Motor neuron (in vitro differentiated cells): ENCODE measurements at places on chromosomes 7 and 10.

DNA sequence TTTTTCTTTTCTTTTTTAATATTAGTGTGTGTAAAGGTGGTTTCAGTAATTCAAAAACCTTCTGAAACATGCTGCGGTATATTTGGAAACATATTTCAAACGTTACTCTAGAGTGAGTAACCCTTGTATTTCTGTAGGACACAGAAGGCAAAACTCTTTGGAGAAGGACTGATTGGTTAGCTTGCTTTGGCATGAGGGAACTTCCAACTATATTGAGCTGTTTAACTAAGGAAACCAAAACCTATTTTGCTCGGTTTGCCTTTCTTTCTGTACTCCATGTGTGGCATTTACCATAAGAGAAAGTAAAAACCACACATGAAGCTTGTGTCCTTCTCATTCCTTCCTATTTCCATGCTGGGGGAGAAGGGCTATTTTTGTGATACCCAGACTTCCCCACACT lies 149.8 kb downstream of the DYNC1I1 start:
- ATAC-seq = no peak

DNA sequence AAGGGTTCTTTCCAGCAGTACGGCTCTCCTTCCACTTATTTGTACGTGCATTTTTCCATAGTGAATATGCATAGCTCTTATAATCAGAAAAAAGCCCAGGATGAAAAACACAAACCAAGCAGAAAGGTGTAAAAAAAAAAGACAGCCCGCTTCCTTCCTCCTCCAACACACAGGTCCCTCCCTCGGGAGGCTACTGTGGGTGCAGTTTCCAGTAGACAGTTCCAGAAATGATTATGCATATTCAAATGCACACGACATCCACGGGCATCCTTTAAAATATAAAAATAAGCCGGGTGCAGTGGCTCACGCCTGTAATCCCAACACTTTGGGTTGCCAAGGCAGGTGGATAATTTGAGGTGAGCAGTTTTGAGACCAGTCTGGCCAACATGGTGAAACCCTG lies 59.9 kb downstream of the TNRC18 start:
- no peak for ATAC-seq

GRCh38 chr7:43636093-43636492 lies 53.2 kb downstream of the STK17A start:
- no peak for ATAC-seq

GRCh38 chr7:7918736-7919448 lies 49.7 kb upstream of the GLCCI1 start:
- ATAC-seq = no peak

- no peak for ATAC-seq
These were observed 229.8 kb upstream of the PODXL start for GRCh38 chr7:131786204-131786603.

GRCh38 chr10:11345224-11346054 lies 266.0 kb downstream of the USP6NL start:
- no peak for ATAC-seq

DNA sequence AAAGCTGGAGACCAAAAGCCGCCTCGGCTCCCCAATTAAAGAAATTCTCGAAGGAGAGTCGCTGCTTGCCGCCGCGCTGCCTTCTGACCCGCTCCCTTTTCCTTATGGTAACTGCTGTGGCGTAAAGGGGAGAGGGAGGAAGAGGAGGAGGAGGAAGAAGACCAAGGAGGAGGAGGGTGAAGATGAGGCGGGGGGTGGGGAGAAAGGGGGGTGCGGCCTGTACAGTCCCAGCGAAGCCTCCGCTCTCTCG lies 388 bp downstream of the CNOT4 start:
- no peak for ATAC-seq

GRCh38 chr10:22637491-22637890 lies 76.9 kb downstream of the PIP4K2A start:
- no peak for ATAC-seq

GRCh38 chr10:35413985-35414861 lies 77.9 kb downstream of the CCNY start:
- peak; percentile 60 for ATAC-seq

- no peak for ATAC-seq
These were observed 179.8 kb downstream of the WNT2 start for GRCh38 chr7:117143066-117143465.

- ATAC-seq = peak; percentile 73
These were observed at the start of gene CHRM2 for GRCh38 chr7:136868496-136869000. CHRM2 (plus strand) TSS chr7:136868652; CDS start chr7:137014866, 146,214 bp downstream.

- peak; percentile 93 for ATAC-seq
These were observed 17.9 kb downstream of the RTKN2 start for GRCh38 chr10:62250594-62251198.

DNA sequence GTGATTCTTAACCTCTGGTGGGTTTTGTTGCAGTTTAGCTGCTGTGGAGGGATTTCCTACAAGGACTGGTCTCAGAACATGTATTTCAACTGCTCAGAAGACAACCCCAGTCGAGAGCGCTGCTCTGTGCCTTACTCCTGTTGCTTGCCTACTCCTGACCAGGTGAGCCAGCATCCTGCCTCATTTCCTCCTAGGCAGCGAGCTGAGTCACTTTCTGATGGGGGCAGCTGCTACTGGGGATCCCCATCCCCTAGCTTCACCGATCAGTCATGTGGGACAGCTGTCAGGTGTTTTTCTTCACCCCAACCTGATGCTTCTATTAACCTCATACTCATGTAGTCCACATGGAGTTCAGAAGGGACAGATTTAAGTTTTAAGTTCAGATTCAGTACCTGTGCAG lies 21.7 kb upstream of the SMO start:
- no peak for ATAC-seq

GRCh38 chr10:86889997-86890396 lies 67.4 kb downstream of the MMRN2 start:
- no peak for ATAC-seq

DNA sequence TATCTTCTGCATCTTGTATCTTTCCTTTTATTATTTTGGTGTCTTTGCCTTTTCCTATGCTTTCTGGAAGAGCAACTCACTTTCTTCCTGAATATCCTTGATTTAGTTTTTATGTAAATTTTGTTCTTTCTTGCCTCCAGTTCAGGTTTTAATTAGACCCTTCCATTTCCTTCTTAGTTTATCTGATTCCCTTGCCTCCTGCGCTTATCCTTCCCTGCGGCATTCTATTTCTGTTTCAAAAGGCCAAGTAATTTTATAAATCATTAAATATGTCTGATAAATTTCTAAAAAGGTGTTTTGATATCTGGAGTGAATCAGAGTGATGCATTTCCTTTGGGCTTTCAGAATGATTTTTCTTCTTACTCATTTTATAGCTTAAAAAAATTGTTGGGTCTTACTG lies 167.7 kb upstream of the WDR11 start:
- no peak for ATAC-seq

DNA sequence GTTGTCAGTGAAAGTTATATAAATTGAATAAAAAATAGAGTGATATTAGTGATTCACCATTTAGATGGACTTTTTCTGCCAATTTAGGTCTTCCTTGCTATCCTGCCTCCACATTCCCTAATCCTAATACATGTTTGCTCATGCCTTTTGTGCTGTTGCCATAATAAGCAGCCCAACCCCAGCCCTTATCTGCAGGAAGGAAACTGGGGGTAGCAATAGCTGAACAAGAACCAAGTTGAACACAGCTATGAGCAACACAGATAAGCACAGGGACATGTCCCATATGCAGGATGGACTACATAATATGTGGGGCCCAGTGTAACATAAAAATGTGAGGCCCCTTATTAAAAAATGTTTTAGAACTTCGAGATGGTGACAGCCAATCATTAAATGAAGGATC lies 91.2 kb upstream of the AHR start:
- ATAC-seq = no peak

DNA sequence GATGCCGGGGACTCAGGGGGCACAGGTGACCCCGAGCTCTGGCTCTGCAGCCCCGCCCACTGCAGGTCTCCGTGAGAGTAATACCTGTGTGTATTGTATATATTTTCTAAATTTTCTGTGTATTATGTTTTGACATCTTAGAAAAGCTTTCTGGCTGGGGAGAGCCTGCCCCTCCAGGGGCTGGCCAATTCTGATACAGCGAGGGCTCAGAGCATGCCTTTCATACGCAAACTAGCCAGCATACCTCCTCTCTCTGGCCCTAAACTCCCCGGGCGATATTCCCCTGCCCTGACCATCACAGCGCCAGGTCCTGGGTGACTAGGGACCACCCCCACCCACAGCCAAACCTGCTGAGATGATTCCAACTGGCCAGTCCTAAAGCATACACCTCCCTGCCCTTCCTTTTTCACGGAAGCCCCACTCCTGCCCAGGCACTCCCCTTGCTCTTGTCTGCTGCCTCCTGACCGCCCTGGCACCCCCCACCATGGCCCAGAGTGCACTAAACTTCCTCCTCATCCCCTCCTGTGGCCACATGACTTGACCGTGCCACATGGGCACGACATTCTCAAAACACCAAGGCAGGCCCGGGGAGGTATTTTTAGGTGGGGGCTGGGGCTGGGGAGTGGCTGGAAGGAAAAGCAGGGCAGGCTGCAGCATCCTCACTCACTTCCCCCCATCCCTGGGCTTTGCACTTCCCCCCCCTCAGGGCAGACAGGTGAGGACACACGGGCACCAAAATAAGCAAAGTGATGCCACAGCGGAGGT lies 61.5 kb downstream of the INSIG1 start:
- no peak for ATAC-seq

- ATAC-seq = no peak
These were observed 7.0 kb upstream of the NDST2 start for GRCh38 chr10:73818402-73818801.

- peak; percentile 50 for ATAC-seq
These were observed 478.0 kb upstream of the KLF6 start for GRCh38 chr10:4262870-4263600.

- ATAC-seq = peak; percentile 61
These were observed 39.6 kb downstream of the COL26A1 start for GRCh38 chr7:101402081-101402779.

- ATAC-seq = no peak
These were observed 17.0 kb downstream of the TMEM236 start for GRCh38 chr10:17768957-17769356.

GRCh38 chr10:59312247-59312646 lies 50.1 kb downstream of the FAM13C start:
- no peak for ATAC-seq

GRCh38 chr10:6593241-6593671 lies 13.2 kb upstream of the PRKCQ start:
- ATAC-seq = no peak

DNA sequence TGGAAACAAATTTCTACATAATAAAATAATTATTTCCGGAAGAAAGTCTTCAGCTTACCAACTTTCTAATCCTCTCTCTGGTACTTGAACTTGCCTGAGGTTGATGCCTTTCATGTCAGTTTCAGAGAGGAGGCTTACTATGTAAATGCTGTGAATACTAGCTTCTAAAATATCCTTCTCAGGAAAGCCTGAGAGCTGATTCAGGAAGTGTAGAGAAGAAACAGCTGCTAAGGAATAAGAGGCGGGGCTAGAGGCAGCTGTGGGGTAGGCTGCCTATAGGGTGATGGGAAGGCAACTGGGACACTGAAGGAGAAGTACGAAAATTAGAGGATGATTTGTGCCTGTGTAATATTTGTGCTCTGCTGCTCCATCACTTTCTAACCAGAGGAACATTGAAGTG lies 69.3 kb downstream of the AVL9 start:
- peak; percentile 86 for ATAC-seq

- ATAC-seq = no peak
These were observed 326.3 kb downstream of the CCSER2 start for GRCh38 chr10:84654671-84655070.

GRCh38 chr7:29224726-29225125 lies 30.2 kb downstream of the CHN2 start:
- no peak for ATAC-seq

DNA sequence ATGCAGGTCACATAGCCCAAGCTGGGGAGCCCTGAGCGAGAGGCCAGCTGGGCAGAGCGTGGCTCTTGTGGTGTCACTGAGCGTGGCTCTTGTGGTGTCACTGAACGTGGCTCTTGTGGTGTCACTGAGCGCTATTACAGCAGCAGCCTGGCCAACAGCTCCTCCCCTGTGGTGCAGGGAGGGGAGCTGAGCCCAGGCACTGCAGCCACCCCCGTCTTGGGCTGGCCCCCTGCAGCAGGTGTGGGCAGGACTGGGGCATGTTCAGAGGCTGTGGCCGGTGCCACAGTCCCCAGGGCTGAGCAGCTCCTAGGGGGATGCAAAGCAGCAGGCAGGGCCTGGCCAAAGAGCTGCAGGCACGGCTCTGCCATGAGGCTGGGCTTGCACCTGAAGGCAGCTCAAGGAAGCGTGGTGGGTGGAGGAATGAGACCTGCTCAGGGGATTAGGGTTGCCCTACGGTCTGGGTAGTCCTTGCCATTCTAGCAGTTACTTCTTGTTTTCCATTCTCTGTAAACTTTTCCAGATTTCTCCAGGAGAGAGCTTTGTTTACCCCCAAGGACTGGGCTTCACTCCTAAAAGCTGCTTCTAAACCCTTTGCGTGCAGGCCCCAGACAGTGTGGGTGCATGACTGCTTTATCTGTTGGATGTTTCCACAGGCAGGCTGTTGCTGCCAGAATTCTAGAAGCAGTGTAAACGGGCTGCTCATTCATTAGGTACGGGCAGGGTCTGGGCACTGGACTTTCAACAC lies 29.2 kb downstream of the ZNF783 start:
- peak; percentile 42 for ATAC-seq

DNA sequence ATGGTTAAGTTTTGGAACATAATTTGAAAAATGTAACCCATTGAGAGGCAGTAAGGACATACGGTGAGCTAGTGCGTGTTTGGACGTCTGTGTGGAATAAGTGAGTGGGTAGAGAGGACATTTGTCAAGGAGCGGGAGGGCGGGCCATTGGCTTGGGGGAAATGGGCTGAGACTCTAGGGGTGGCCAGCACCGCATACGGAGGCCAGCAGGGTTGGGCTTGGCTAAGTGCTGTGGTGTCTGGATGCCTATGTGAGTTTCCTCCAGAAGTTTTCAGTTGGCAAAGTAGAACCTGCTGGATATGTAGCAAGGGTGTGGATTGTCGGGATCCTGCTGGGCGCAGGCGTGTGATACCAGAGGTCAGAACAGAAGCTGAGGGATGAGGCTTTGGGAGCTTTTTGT lies 103.0 kb downstream of the TCF7L2 start:
- ATAC-seq = no peak

DNA sequence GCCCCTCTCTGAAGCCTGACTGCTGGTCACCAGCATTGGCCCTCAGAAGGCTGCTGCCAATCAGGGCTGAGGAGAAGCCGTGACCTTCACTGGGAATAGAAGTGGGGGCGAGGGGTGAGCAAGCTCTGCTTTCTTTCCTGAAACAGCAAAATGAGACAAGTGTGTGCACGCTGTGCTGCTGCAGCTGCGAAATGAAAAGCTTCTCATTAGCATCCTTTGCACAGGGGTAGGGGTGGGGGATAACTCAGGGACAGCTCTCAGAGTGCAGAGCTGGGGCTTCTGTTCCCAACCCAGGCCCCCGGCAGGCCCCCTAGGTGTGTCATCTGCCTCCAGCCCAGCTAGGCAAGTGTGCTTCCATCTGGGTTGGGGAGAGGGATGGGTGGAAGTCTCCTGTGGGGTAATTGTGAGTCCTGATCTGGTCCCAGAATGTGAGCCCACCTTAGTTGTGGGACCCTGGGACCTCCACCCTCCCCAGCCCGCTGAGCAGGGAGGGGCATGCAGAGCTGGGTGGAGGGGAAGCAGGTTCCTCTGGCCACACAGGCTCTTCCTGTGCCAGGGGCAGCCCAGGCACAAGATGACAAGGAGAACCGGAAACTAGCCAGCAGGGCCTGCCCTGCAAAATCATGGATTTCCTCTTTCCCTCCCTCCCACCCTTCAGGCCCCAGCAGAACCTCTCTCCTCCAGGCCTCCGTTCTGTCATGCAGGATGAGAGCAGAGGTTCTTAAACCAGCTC lies 22.2 kb downstream of the ZNF467 start:
- no peak for ATAC-seq
